Left lung (tissue), 14 donors: ENCODE measurements at places on chromosomes 1 and 21. TPM values are rescaled to one million over a fixed set of nuclear protein-coding genes. Genes with fewer than 3 reads are reported as not detected.

GRCh38 chr1:114588196-114588689 lies 6.8 kb upstream of the BCAS2 start:
- no peak for DNase-seq
- no peaks in the 10 kb centered on the region for H3K27me3 ChIP-seq
- H3K4me3 ChIP-seq, result no peak overlapping the region
- H3K4me1 ChIP-seq, result no peaks in the 10 kb centered on the region
- H3K36me3 ChIP-seq, result peaks cover 3% of the 10 kb centered on the region

VPS45 gene
- 41.7 TPM for total RNA-seq

- peaks cover 8% of the 10 kb centered on the region for H3K4me1 ChIP-seq
- DNase-seq, result no peak
- no peak overlapping the region for H3K4me3 ChIP-seq
- no peak overlapping the region for H3K27ac ChIP-seq
- H3K27me3 ChIP-seq, result no peaks in the 10 kb centered on the region
These were observed 15.4 kb upstream of the MUTYH start for GRCh38 chr1:45355683-45356082.

GRCh38 chr1:155396874-155397476 lies 76.3 kb downstream of the RUSC1 start:
- DNase-seq, result no peak
- no peak overlapping the region for H3K27ac ChIP-seq
- no peak overlapping the region for H3K4me3 ChIP-seq
- no peaks in the 10 kb centered on the region for H3K27me3 ChIP-seq

SPRR2A gene
- not detected for total RNA-seq

RNU1-3 gene
- total RNA-seq, result 2,748 TPM

- no peak overlapping the region for H3K4me3 ChIP-seq
- H3K4me1 ChIP-seq, result peaks cover 45% of the 10 kb centered on the region
- H3K27me3 ChIP-seq, result no peaks in the 10 kb centered on the region
- H3K27ac ChIP-seq, result no peak overlapping the region
- H3K36me3 ChIP-seq, result no peaks in the 10 kb centered on the region
These were observed 49.7 kb downstream of the APP start for GRCh38 chr21:26120828-26121227.

CHAF1B gene
- total RNA-seq, result 6.6 TPM

RRP1 gene
- 16.1 TPM for total RNA-seq
